ENCODE measurements at places on chromosomes 5 and 9.

DNA sequence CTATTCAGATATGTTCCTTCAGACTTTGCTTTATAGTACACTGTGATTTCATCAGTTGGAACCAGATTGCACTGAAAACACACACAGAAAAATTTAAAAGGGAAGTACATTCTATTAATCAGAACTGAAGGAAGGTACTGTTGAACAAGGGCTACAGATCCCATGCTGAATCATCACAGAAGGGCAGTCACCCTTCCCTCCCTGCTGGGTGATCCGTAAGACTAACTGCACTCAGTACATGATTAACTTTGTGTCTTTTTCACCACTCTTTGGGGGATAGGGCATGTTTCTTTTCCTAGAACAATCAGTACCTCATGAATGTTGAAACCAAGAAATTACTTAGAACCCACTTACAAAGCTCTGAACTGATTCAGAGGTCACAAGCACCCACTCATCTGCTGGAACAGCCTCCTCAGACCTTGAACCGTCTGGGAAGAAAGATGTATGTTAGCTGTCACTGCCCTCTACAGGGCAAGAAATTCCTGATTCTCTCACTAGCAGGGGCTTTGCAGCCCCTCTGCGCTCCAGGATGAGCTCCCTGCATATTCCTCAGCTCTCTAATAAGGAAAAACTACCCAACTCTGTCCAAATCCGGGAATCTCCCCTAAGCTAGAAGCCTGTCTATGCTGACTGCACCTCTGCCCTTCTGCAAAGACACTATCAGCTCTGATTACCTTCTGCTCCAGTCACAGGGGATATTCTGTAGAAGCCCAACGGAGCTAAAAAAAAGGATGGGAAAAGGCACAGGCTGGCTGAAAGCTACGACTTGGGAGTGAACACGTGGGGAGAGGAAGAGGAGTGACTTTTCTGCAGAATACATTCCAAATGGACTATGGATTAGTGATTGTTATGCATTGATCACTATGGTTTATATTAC lies 51.0 kb downstream of the IARS1 start:
- DNase-seq: no peak

GRCh38 chr5:114010362-114010761 lies 351.5 kb upstream of the KCNN2 start:
- DNase-seq: no peak

GRCh38 chr5:115977988-115978387 lies 15.7 kb downstream of the LVRN start:
- no peak for DNase-seq

DNA sequence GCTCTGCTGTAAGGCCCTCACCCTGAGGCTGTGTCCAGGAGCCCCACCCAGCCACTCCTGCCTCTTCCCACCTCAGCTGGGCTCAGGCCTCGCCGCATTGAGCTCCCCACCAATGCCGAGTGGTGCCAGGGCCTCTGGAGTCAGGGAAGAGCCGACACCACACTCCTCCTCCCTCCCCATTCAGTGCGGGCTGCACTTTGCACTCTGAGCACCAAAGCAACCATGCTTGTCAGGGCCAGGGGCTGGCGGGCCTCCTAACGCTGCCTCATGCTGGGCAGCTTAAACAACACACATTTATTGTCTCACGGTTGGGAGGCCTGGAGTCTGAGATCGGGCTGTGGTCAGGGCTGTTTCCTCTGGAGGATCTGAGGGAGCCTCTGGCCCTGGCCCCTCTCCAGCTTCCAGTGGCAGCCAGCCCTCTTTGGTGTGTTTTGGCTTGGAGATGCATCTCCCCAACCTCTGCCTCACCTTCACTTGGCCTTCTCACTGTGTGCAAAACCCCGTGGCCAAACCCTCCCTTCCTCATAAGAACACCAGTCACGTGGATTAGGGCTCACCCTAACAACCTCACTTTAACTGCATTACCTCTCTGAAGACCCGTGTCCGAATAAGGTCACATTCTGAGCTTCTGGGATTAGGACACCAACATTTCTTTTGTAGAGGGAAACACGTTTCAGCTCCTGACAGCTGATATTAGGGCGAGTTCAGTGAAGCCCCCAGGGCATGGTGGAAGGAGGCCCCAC lies 157.8 kb downstream of the MED10 start:
- DNase-seq: no peak

- no peak for DNase-seq
Observed at GRCh38 chr9:76223749-76224340, 170.4 kb downstream of the RFK start.

GRCh38 chr5:55151923-55152842 lies 7.8 kb upstream of the GPX8 start:
- DNase-seq: no peak

- no peak for DNase-seq
Observed at GRCh38 chr5:170117736-170118135, 12.0 kb downstream of the FOXI1 start.

- no peak for DNase-seq
Observed at GRCh38 chr9:26833792-26834191, 58.8 kb downstream of the CAAP1 start.

GRCh38 chr9:129037767-129038098 lies 1.3 kb downstream of the MIGA2 start:
- DNase-seq: no peak

DNA sequence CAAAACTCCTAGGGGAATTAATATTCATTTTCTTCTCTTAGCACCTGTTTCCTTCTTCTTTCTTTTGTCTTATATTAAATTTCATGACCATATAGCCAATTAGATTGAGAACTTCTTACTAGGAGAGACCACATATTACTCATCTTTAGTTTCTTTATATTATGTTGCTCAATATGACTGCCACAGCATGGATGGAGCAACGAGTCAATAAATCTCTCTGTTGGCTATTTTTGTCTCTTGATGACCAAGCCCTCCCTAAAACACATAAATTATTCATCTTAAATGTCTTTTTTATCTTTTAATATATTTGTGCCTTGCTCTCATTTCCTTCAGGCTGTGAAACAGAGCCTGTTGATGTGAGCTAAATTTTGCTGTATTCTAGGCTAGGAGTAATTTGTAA lies 123.0 kb downstream of the ADAMTSL1 start:
- DNase-seq: no peak
